ACHN (cell line): ENCODE measurements at places on chromosomes 2 and 18.

- DNase-seq: no peak
These were observed 469.2 kb upstream of the TNP1 start for GRCh38 chr2:217329023-217329431.

DNA sequence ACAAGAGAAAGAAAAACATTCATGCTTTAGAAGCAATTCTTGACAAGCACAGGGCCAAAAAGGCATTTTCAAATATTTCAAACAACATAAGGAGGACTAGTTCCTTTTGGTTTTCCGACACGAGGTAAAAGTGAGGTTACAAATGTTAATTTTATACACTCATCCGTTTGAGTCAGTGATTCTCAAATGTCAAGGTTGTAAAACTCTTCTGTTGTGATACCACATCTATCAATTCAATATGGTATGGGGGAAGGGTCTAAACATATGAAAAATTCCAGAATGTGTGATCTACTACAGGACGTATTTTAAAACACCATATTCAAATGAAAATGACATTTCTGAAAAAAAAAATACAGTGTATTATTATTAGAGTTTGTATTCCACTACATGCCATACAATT, 52.7 kb downstream of the TGIF1 start:
- DNase-seq: no peak

GRCh38 chr2:190856985-190857384, 23.6 kb upstream of the GLS start:
- peak; percentile 49 for DNase-seq

DNA sequence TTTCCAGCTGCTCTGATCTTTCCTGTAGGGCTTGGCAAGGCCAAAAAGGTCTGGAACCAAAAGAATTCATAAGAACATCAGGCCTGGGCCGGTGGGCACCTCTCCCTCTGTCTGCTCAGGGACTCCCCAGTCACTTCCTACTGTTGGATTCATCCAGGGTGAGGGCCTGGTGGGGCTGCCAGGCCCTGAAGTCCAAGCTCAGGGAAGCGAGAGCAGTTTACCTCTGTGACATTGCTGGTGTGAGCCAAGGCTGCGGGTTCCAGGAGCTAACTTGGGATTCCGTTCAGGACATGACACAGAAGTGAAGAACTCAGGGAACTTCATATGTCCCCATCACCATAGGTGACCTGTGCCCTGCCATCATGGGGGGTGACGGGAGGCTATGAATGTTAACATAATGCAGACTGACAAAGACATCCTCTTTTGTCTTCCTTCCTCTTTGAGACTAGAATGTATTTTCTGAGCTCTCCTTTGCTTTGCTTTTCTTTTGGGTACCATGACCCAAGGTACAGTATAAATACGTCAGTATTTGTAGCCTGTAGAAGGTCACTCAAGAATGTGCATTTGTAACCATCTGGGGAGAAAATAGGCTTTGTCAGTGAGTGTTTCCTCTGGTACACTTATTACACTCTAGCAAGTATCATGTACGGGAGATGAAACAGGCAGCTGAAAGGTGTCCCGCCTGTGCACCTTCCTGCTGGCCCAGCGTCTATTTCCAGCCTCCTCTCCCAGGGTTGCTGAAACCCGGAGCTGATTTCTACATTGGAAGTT, 130.5 kb upstream of the SLC1A4 start:
- peak; percentile 10 for DNase-seq

GRCh38 chr2:8030573-8031303, 651.1 kb upstream of the ID2 start:
- no peak for DNase-seq

- no peak for DNase-seq
These were observed 25.9 kb upstream of the CTLA4 start for GRCh38 chr2:203841654-203842053.

DNA sequence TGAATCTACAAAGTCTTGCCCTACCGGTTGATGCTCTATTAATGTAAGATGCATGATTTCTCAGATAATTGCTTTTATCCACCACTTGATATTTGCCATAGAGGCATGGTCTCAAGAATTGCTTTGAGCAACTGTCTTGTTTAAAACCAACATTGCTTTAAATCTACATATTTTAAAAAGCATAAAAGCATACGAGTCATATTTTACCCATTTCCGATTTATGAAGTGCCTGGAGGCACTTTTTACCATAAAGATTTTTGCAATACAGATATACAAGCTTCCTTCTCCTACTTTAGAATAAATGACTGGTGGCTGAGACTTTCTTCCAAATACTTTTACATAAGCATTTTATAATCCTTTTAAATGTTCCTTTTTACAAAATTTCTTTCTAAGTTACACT, 517.6 kb downstream of the TXNL1 start:
- no peak for DNase-seq

DNA sequence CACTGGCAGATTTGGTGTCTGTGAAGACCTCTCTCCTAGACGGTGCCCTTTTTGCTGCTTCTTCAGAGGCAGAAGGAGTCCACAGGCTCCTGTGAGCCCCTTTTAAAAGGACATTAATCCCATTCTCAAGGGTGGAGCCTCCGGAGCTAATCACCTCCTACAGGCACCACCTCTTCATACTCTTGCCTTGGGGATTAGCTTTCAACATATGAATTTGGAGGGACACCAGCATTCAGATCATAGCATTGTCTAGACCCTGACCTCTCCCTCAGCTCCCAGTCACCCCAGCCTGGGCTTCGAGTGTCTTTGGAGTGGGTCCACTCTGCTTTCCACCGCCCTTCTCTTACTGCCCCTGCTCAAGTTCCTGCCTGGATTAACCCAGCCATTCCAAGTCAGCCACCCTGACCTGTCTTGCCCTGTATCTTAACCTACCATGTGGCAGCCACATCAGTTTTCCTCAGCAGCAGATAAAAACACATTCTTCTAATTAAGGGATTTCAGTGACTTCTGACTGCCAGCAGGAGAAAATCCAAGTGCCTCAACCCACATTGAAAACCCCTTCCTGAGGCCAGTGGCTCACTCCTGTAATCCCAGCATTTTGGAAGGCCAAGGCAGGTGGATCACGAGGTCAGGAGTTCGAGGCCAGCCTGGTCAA, 6.1 kb upstream of the NCL start:
- no peak for DNase-seq

DNA sequence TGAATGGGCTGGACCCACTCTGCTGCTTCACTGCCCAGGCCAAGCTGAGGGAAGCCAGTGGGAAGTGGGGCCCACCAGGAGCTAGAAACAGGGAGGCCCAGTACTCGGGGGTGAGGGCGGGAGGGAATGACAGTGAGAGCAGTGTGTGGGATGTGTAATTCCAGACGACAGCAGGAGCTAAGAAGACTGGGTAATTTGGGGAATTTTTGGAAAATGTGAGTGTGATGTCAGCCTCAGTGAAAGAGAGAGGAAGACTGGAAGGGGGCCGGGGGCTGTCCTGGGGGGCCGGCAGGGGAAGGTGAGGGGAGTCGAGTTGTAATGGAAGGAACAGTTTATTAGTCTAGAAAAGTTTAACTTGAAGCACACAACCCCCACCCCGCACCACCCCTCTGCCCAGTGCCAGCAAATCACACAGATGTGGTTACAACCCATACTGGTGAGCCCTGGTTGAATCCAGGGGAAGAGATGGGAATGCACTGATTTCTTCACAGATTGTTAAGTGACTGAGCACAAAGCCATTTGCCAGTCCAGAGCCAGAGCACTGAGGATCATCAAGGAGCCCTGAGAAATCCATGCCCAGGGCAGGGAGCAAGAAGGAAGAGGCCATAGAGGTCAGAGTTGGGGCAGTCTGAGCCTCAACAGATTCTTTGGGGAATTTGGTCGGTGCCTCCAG, 76.7 kb upstream of the PKDCC start:
- no peak for DNase-seq

- DNase-seq: no peak
These were observed 14.9 kb downstream of the LPIN2 start for GRCh38 chr18:2997846-2998564.

DNA sequence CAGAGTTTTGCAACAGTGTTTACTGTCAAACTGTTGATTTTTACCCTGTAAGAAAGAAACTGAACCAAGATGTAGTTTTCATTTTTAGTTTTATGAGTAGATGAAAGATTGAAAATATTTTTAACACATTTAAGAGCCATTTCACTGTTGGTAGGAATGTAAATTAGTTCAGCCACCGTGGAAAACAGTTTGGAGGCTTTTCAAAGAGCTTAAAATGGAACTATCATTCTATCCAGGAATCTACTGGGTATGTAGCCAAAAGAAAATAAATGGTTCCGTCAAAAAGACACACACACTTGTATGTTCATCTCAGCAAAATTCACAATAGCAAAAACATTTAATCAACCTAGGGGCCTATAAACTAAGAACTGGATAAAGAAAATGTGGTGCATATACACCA, 729.8 kb upstream of the CDH7 start:
- DNase-seq: no peak

DNA sequence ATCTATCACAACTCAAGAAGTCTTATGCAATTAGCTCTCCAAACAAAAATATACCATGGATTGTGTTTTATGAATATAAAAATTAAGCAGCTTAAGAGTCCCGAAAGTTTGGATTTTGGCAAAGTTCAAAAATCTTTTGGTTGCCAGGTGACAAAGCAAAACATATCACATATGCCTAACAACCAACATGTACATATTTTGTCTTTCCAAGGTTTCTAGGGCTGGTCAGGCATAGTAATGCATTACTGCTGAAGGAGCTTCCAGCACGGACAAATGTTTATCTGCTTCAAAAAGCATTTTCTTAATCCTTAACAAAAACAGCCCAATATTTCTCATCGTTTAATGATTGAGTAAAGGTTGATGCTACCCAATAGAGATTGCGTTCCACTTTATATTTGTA, 1327.1 kb upstream of the ZEB2 start:
- no peak for DNase-seq

DNA sequence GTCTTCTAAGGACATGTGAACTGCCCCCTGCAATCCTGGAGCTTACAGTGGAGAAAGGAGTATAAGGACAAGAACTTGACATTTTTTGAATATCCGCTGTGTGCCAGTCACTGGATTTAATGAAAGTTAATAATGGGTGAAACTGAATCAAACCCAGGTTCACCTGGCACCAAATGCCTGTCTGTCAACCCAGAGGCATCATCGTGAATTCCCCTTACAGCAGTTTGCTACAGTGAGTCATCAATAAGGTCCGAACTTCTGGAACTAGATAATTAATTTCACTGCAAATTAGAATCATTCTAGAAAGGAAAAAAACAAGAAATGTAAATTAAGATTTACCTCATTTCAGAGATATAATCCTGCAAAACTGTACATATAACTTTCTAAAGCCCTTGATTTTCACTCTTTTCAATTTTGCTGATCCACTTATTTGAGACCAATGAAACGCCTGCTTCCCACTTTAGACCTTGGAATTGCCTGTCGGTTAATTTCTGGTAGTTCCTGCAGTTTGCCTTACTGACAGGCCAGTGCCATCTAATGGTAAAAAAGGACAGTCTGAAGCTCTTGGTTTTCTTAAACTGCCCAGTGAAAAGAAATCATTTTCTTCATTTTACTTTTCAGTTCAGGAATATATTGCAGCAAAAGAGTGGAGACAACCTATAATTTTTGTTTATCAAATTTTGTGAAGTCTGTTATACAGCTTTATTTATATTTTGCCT, 8.2 kb downstream of the DSG2 start:
- DNase-seq: peak; percentile 33

DNA sequence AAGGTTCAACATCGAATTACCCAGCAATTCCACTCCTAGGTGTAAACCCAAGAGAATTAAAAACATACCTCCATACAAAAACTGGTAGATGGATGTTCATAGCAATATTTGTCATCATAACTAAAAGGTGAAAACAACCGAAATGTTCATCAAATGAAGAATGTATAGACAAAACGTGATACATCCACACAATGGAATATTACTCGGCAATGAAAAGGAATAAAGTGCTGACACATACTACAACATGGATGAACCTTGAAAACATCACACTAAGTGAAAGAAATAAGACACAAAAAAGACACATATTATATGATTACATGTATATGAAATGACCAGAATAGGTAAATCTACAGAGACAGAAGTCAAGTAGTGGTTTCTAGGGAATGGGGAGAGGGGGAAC, 20.6 kb upstream of the CHMP1B start:
- DNase-seq: no peak

DNA sequence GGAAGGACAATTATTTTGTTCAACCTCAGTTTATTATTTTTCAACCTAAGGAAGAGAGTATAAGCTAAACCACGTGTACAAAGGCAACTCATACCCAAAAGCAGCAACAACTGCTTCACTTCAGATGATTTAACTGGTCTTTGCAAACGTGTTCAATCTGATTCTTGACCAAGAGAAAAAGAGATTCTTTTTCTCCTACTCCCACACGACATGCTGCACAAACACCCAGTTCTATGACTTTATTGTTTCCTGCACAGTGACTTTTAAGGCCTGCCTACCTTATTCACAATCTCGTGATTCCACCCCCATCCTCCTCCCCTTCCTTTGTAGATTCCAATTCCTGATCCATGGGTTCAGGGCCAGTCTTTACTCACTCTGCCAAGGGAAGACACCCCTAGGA, 1394.8 kb upstream of the ZEB2 start:
- no peak for DNase-seq

- peak; percentile 29 for DNase-seq
These were observed 163.2 kb upstream of the TWIST2 start for GRCh38 chr2:238684362-238685326.

DNA sequence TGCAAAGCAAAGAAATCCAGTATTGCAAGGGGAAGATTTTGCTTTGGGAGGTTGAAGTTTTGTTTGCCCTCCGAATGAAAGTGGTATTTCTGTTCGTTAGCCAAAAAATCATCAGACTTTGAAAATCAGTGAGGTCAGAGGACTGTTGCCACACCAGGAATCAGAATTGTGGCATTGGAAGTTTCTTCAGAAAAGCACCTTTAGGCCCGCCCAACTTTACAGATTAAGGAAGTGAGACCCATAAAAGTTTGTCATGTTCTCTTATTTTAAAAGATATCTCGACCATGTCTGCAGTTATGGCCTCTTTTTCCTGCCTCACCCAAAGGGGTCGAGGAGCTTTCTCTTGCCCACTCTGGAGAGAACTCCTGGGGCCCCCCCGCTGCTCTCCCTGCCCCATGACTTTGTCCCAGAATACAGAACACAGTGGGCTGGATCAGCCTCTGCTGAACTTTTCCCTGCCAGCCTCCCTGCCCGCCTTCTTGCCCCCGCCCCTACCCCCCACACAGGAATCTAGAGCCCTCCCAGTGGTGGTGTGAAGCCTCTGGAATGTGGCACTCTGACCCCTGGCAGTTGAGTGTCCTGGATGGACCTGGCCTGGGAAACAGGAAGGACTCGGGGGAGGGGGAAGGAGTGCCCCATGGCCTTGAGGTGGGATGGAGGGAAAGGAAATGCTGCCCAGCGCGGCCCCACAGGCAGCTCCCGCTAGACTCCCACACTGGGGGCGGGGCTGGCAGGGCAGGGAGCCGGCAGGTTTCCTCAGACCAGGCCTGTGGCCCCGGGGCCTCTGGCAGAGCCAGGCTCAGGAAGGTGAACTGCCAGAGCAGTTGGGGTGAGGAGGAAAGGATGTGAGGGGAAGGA, 25.3 kb downstream of the CRIM1 start:
- peak; percentile 97 for DNase-seq

- no peak for DNase-seq
These were observed 27.1 kb downstream of the CAMKMT start for GRCh38 chr2:44388877-44389276.

- DNase-seq: peak; percentile 73
These were observed 4.5 kb downstream of the KIF3C start for GRCh38 chr2:25977768-25978167.
